Left lung (tissue), 14 donors: ENCODE measurements at places on chromosomes 6 and 20. TPM values are rescaled to one million over a fixed set of nuclear protein-coding genes. Genes with fewer than 3 reads are reported as not detected.

The CST7 gene
- total RNA-seq, result 2.4 TPM

The UBD gene
- 2.7 TPM for total RNA-seq

The SCP2D1 gene
- total RNA-seq, result not detected

The PSORS1C1 gene
- total RNA-seq, result 3.5 TPM

The MYL9 gene
- 344 TPM for total RNA-seq

The HSP90AB1 gene
- total RNA-seq, result 726 TPM

The GSTA2 gene
- not detected for total RNA-seq

The TGM2 gene
- 391 TPM for total RNA-seq

The SESN1 gene
- total RNA-seq, result 52.1 TPM

The HMGCLL1 gene
- total RNA-seq, result 4.2 TPM

The SLC22A7 gene
- total RNA-seq, result not detected
